Stimulated activated CD8-positive, alpha-beta memory T cell treated with anti-CD3 and anti-CD28 coated beads, Interleukin-2, amount 100 ng/mL, for 48 hours (primary cell): ENCODE measurements at places on chromosomes 7 and 10.

DNA sequence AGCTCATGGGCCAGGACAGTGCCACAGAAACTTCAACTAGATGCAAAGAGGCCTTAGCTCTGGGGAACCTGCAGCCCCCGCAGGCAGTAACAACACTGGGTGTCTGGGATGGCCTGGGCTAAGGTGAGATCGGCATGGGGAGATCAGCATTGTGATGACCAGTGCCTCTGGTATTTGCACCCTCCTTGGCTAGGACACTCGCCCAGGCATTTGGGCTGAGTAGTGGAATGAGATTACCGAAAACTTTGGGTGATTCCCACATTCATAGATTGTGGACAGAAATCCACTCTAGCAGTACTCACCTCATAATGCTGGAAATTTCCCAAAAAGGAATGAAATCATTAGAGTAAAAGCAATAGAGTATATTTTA lies 70.6 kb upstream of the ZMIZ2 start:
- no peak for DNase-seq

GRCh38 chr7:101096331-101096956 lies 11.2 kb downstream of the TRIM56 start:
- no peak for DNase-seq

GRCh38 chr7:34723866-34724490 lies 66.0 kb downstream of the NPSR1 start:
- DNase-seq, result no peak

DNA sequence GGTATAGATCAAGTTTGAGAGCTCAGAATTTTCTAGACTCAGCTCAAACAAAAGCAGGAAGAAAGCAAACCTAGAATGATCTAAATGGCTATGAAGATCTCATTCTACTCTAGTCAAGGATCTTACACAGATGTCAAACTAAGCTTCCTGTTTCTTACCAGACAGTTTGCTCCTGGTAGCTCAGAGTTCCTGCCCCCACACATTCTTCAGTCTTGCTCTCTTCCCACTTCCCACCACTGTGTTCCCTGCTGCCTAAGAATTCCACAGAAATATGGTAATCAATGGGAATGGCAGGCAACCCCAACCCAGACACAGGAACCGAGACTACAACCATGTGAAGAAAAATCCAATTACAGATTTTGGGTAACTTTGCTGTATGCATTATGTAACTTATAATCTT lies 133.4 kb upstream of the PTN start:
- DNase-seq, result no peak

DNA sequence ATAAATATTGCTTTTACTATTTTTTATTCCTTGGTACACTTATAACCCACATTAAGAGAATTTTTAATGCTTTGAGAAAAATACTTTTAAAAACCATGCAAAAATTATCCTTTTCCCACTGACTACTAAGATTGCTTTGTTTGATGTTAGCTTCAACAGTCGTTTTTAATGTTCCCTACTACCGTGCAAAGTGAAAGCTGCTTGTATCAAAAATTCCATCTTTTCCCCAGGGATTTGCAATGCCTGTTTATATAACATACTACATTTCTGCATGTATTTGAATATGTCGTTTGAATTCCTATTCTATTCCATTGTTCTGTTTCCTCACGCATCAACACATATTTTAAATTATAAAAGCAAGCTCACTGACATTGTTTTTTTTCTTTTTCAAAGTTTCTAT lies 54.4 kb downstream of the TFPI2 start:
- no peak for DNase-seq

DNA sequence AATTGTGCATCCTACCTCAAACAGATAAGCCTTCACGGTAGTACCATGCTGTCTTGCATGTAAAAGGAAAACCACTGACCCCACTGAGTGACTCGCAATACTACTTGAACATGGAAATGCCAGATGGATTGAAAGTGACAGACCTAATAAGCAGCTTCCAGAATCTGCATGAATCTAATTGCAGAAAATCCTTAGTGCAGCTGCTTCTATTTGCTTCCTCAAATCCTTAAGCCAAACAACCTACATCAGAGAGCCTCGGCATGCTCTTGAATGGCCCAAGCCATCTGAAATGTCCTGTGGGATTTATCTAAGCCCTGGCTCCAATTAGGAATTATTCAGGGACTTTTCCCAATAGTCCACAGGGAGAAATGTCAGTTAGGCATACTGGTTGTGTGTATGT lies 509.5 kb upstream of the CELF2 start:
- no peak for DNase-seq

GRCh38 chr10:6445671-6446316 lies 134.3 kb downstream of the PRKCQ start:
- DNase-seq, result peak; percentile 20
